Stomach (tissue), 19 donors: ENCODE measurements at places on chromosomes 2 and 18. TPM values are rescaled to one million over a fixed set of nuclear protein-coding genes. Genes with fewer than 3 reads are reported as not detected.

Gene C2orf72
- not detected for total RNA-seq

Gene GAREM1
- 32.9 TPM for total RNA-seq

DNA sequence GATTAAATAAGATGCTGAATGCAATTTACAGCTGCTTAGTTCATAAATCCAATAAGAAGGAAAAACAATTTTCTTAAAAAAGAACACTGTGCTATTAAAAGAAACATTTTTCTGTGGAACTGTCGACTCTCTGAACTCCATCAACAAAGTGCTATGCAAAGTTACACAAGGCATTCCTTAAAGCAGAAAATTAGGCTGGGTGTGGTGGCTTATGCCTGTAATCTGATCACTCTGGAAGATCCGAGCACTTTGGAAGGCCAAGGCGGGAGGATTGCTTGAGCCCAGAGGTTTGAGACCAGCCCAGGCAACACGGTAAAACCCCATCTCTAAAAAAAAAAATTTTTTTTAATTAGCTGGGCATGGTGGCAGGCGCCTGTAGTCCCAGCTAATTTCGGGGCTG lies 13.0 kb downstream of the MCM6 start:
- H3K4me3 ChIP-seq, result no peak overlapping the region
- H3K27me3 ChIP-seq, result no peaks in the 10 kb centered on the region
- no peak overlapping the region for H3K27ac ChIP-seq

GRCh38 chr2:131042148-131042775 lies 51.0 kb downstream of the FAM168B start:
- DNase-seq, result no peak
- peaks cover 13% of the 10 kb centered on the region for H3K36me3 ChIP-seq
- H3K27me3 ChIP-seq, result no peaks in the 10 kb centered on the region
- H3K4me1 ChIP-seq, result peaks cover 7% of the 10 kb centered on the region
- H3K27ac ChIP-seq, result no peak overlapping the region
- no peak overlapping the region for H3K4me3 ChIP-seq

DNA sequence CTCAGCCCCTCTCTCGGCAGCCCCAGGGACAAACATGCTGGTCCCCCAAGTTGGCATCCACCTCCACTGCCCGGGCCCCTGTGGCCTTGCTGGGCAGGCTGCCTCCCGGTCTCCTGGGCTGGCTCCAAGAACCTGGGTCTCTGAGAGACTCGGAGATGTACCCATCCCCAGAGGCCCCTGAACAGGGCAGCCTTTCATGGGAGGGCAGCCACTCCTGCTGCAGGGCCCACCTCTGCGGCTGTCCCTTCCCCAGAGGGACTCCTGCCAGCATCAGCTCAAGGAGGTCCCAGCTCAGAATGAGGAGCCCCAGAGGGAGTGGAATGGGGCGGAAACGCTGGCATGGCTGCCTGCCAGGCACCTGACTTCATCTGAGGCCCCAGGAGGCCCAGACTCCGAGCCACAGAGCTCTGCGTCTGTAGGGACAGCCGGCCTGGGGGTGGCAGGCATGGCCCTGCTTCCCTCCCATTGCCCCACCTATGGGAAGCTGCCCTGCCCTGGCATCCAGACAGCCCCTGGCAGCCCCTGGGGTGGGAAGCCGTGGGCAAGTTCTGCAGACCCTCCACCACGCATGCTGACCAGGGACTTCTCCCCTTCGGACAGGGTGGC lies 857 bp upstream of the CROCC2 start:
- no peak overlapping the region for H3K27ac ChIP-seq
- H3K4me3 ChIP-seq, result no peak overlapping the region
- no peaks in the 10 kb centered on the region for H3K36me3 ChIP-seq
- no peaks in the 10 kb centered on the region for H3K27me3 ChIP-seq
- peaks cover 7% of the 10 kb centered on the region for H3K4me1 ChIP-seq

DNA sequence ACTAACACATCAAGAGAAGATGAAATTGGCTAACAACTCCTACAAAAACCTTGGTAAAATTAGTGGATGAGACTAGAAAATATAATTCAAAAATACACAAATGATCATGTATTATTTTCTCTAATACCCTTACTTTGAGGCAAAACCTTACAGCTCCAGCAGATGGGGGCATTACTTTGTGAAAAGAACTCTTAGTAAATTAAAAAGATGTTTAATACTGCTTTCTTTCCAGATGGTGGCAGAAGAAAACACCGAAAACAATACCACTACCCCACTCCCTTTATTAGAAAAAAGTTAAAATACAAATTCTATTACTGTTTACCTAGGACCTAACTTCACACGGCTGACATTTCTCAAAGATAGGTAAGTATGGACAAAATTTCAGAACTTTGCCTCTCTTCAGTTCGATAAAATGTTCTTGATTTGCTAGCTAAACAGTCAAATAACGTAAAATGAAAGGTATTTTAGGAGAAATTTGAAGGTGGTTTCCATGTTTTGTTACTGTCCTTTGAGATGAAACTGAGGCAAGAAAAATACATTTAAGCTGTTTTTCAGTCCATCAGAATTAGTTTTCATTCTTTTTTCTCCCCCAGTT lies 30.6 kb downstream of the ORC4 start:
- H3K27ac ChIP-seq, result no peak overlapping the region
- H3K4me3 ChIP-seq, result no peak overlapping the region
- H3K27me3 ChIP-seq, result no peaks in the 10 kb centered on the region
- H3K4me1 ChIP-seq, result peaks cover 12% of the 10 kb centered on the region
- DNase-seq, result peak; percentile 63

DNA sequence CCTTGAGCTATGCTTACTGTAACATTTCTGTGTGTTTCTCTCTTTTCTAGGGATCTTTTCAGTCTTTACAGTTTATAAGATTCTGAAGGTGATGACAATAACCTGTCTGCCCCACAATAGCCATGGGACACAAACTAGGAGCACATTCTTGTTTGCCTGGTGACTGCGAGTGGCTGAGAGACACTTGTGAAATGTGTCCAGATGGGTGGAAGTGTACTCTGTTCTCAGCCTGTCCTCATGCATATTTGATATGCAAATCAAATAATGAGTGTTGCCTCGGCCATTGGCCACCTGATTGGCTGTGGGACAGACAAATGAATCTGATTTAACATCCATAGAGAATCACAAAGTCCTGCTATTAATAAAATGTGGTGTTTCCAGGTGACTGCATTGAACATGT lies 246.2 kb downstream of the HNMT start:
- no peaks in the 10 kb centered on the region for H3K36me3 ChIP-seq
- no peak for DNase-seq
- no peak overlapping the region for H3K4me3 ChIP-seq
- no peaks in the 10 kb centered on the region for H3K27me3 ChIP-seq
- H3K27ac ChIP-seq, result no peak overlapping the region

GRCh38 chr18:6219116-6219717 lies 195.5 kb downstream of the L3MBTL4 start:
- H3K4me1 ChIP-seq, result no peaks in the 10 kb centered on the region
- no peak overlapping the region for H3K27ac ChIP-seq
- no peaks in the 10 kb centered on the region for H3K36me3 ChIP-seq
- no peak for DNase-seq

DNA sequence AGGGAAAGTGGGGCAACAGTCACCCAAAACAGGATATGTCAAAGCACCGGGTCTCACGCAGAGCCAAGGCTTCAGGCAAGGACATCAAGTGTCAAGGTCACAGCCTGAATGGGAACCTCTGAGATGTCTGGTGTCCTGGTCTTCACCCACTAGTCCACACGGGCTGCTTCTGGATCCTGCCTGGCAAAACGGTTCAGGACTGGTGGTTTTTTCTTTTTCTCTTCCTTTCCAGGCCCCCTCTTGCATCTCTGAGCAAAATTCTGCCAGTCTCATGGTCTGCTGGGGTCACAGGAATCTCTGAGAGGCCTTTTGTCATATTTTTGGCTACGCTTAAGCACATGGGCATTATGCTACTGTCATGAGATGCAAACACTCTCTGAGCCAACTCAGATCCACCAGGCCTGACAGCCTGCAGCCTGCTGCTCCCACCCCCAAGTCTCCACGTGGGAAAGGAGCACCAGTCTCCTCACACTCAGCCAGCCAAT lies 518.2 kb upstream of the ZEB2 start:
- H3K4me3 ChIP-seq, result no peak overlapping the region
- no peaks in the 10 kb centered on the region for H3K36me3 ChIP-seq
- H3K27ac ChIP-seq, result peak overlapping the region; percentile 24
